ENCODE measurements at places on chromosomes 3 and 15.

GRCh38 chr3:43183456-43183855 lies 77.6 kb upstream of the POMGNT2 start:
- no peak for DNase-seq

GRCh38 chr3:29527246-29527645 lies 246.4 kb downstream of the RBMS3 start:
- no peak for DNase-seq

GRCh38 chr15:25693321-25694238 lies 169.5 kb downstream of the ATP10A start:
- DNase-seq = peak; percentile 73

DNA sequence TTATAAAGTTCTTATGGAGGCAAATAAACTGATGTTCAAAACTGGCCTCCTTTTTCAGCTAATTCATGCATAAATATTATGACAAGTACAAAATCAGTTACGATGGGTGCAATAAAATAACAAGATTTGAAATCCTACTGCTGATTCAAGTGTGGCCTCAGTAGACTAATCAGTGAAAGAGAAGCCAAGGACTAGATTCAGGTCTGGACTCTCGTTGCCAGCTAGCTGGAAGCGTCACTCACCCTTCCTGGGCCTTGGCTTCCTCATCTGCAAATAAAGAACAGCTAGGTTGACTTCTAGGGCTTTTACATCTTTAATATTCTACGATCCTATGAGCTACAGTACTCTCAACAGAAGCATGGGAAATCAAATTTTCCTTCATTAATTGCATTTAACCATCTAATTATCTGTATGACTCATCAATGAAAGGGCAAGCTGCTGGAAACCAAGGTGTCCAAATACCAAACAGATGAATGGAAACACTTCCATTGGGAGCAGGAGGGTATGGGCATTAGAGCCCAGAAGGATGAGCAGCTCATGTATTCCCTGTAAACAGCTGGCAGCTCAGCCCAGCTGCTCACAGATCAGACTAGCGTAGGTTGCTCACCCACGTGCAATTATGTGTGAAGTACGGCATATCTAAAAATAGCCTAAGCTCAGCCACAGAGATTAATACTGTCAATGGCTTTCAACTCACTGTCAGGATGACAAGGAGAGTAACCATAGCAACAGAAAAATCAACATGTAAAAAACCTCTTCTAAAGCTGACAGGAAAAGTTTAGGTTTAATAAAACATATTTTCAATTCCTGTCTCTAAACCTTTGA lies 294.8 kb downstream of the PLCL2 start:
- no peak for DNase-seq

DNA sequence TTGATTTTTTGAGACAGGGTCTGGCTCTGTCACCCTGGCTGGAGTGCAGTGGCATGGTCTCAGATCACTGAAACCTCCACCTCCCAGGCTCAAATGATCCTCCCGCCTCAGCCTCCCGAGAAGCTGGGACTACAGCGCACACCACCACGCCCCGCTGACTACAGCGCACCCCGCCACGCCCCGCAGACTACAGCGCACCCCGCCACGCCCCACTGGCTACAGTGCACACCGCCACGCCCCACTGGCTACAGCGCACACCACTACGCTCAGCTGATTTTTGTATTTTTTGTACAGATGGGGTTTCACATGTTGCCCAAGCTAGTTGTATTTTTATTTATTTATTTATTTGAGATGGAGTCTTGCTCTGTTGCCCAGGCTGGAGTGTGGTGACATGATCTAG lies 35.6 kb downstream of the SLC51A start:
- DNase-seq = no peak

- DNase-seq = no peak
These were observed 31.3 kb upstream of the EBLN2 start for GRCh38 chr3:73030073-73030597.

DNA sequence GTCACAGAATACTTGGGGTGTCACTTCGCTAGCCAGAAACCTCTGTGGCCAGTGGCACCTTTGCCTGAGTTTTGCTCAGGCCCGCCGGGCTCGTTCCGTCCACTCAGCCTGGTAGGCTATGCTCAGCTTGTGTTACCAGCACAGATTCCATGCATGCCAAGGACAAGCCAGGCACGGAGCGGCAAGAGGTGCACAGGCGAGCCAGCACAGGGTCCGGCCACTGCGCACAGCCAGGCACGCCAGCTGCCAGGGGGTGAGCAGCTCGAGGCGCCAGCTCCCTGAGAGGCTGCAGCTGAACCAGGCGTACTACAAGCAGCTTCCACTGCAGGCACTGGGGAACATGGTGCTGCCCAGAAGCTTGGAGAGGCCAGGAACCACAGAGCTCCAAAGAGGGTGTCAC lies 14.7 kb downstream of the PCYT1A start:
- no peak for DNase-seq

DNA sequence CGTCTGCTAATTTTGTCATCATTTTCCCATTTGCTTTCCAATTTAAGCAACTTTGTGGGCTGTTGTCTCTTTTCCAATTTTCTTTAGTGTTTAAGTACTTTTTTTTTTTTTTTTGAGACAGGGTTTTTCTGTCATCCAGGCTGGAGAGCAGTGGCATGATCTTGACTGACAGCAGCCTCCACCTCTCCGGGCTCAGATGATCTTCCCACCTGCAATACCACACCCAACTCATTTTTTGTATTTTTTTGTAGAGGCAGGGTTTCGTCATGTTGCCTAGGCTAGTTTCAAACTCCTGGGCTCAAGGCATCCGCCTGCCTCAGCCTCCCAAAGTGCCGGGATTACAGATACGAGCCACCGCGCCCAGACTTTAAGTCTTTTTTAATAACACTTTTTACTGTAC lies 26.2 kb upstream of the EIF4A2 start:
- DNase-seq = no peak

- DNase-seq = no peak
These were observed 18.5 kb upstream of the RIOX2 start for GRCh38 chr3:97990624-97991292.

DNA sequence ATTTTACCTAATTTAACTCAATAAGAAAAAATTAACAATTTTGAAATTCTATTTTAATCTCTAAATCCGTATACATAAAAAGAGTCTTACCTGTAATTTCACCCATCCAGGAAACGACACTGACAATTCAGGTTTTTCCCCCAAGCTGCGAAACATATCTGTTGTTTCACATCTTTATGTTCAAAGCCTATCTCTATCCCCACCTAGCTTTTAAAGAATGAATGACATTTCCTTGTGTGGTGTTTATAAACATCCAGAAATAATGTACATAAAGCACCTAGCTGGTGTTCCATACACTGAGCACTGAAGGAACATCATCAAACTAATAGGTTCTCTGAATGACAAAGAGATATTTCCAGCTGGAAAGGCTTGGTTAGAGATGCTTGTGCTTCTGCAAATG lies 867.8 kb downstream of the SQOR start:
- no peak for DNase-seq

GRCh38 chr15:73688455-73688854 lies 4.3 kb downstream of the CD276 start:
- peak; percentile 31 for DNase-seq

DNA sequence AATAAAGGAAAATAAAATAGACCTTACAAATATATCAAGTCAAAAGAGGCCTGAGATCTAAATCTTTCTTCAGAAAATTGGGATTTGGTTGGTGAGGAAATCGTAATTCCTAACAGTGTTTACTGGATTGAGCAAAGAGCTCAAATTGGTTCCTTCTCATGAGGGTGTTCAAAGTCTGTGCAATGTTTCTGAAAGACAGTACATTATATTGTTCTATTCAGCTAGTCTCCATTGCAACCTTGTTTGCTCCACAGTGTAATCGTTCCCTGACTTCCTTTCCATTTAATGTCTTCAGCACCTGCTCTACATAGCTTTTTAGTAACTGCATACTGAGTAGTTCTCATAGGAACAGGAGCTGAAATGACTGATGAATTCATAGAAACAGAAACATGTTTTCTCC lies 326.8 kb downstream of the SUCLG2 start:
- no peak for DNase-seq

- DNase-seq = no peak
These were observed 66.3 kb upstream of the LRIG1 start for GRCh38 chr3:66567077-66567476.

DNA sequence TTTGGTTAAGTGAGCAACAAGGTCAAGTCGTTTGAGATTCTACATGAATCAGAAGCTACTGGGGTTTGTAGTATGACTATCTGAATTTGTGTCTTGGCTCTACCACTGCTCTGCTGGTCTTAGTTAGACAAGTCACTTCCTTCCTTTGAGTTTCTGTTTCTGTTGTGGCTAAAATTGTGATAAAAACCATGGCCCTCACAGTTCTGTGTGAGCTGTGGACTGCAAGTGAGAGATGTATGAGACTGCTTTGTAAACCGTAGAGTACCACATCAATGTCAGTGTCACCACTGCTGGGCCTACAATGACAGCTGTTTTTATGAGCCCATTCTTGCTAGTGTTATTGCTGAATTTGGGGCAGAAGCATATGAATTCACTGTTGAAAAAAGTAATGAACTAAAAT lies 32.7 kb downstream of the RARB start:
- no peak for DNase-seq

DNA sequence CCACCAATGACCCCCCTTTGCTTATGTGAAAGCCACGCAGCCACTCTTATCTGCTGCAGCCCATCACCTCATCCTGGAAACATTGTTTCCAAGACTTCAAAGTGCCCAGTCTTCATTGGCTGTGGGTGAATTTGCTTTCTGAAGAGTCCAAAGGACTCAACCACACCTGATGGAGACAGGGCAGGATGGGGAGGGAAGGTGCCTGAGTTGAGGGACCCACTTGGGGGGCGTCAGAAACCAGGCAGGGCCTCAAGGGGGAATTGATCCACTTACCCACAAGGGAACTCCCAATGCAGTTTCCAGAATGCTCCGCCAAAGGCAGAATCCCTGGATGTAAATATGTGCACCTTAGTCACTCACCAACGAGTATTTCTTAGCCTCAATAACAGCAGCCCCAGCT lies 147.9 kb upstream of the ATP2B2 start:
- no peak for DNase-seq

DNA sequence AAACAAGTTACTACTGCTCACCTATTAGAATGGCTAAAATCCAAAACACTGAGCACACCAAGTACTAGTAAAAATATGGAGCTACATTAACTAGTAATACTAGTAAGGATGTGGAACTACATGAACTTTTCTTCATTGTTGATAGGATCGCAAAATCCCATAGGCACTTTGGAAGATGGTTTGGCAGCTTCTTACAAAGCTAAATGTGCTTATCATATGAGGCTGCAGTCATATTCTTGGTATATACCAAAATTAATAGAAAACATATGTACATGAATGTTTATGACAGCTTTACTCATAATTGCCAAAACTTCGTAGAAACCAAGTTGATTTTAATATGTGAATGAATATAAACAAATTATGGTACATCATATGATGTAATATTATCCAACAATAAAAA lies 366.8 kb upstream of the KCNMB2 start:
- no peak for DNase-seq

DNA sequence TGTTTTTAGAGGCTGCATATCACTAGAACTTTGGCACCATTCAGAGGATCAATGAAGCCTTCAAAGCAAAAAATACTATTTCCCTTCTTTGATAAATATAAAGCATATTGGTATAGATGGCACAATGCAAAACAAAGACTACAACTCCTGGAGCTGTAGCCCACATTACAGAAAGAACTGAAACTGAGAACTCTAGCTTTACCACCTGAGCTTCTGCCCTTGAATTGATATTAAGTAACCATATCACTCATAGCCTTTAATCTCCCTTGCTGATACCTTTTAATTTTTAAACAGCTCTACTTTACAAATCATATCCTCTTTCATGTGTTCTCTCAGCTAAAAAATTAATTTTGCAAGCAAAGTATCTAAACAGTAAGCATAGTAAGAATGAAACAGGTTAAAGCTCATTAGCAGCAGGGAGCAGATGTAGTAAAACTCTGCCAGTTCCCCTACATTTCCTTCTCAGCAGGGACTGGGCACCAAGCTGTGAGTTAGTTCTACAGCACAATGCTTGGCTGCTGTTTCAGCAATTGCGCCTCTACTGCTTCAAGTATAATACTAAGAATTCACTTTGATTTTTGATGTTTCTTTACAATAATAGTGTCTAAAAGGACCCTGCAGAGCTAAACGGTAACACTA lies 97.9 kb upstream of the NANOGP8 start:
- no peak for DNase-seq

- DNase-seq = no peak
These were observed 1.8 kb downstream of the HDGFL3 start for GRCh38 chr15:83205725-83206324.

GRCh38 chr15:64466408-64467141 lies 6.2 kb downstream of the ZNF609 start:
- DNase-seq = no peak

GRCh38 chr3:166721466-166721865 lies 658.6 kb downstream of the ZBBX start:
- no peak for DNase-seq

Data from AG20443 (cell line).